ENCODE measurements at places on chromosomes 7 and 10. TPM values are rescaled to one million over a fixed set of nuclear protein-coding genes. Genes with fewer than 3 reads are reported as not detected.

GRCh38 chr10:120492346-120492745 lies 35.3 kb downstream of the PLPP4 start:
- no peak for DNase-seq

- no peak for DNase-seq
These were observed 505.6 kb upstream of the MKI67 start for GRCh38 chr10:128631801-128632241.

DNA sequence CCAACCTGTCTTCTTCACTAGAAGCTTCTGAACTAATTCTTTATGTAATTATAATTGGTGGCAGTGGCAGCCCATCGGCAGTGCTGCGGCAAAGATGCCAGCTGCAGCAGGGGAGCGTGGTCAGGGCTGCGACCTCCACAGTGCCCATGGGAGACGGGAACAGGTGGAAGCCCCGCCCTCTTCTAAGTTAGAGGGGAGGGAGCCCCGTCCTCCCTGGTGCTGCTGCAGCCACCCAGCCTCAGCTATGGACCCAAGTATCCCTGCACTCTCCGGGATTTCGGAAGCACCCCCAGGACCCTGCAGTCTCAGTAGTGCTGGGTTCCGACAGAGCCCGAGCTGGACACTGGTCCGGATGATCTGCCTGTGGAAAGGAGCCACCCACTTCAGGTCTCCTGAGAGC lies 117.0 kb upstream of the MBL2 start:
- DNase-seq: no peak

GRCh38 chr10:4041635-4042034 lies 256.6 kb upstream of the KLF6 start:
- no peak for DNase-seq

GRCh38 chr10:22564060-22564459 lies 150.3 kb downstream of the PIP4K2A start:
- no peak for DNase-seq

DNA sequence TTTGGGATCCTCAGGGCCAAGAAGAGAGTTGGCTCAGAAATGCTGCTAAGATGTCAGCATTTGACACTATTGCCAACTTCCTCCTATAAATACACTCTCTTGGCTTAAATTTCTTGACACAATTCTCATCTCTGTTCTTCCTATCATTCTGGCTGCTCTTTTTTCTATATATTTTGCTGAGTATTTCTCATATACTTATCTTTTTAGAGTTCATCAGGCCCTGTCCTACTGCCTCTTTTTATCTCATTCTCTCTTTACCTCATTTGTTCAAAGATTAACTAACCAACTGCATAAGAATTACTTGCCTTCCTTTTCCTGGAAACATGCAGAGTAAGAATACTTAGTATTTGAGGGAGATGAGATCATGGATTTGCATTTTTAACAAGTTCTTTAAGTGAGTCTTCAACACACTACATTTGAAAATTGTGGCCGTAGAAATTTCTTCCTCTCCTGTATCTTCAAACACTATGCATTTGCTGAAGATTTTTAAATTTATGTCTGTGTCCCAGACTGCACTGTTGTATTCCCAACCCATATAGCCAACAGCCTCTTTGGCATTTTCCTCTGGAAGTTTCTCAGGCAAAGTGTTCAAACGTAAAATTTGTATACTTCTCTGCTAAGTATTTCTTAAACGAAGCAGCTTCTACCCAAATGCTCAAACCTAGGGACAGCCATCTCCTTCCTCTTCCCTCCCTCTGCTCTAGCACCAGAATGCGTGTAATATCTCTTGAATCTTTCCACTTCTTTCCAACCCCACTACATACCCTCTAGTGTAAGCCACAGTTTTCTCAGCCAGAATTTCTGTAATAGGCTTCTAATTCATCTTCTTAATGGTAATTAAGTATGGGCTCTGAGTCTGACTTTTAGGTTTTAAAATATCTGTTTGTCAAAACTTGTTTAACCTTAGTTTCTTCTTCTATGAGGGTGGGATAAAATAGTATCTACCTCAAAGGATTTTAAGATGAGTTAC lies 35.5 kb downstream of the ARL4A start:
- DNase-seq: no peak

DNA sequence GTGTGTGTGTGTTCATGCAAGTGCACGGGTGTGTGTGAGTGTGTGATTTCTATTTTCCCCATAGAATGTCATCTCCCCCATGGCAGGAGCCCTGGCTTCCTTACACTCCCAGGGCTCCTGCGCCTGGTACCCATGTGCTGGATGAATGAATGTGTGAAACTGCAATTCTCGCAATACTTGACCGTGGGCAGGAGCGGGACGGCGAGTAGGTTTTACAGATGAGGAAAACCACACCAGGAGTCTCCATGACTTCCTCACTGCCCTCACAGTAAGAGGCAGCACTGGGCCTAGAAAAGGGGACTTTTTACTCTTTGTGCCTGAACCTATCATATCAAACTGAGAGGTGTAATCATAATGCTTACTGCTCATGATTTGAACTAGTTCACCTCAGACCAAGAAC lies 167.6 kb upstream of the FRMD4A start:
- DNase-seq: no peak

Gene TRIM73
- polyA plus RNA-seq: 2.6 TPM

Gene GJD4
- polyA plus RNA-seq: not detected

DNA sequence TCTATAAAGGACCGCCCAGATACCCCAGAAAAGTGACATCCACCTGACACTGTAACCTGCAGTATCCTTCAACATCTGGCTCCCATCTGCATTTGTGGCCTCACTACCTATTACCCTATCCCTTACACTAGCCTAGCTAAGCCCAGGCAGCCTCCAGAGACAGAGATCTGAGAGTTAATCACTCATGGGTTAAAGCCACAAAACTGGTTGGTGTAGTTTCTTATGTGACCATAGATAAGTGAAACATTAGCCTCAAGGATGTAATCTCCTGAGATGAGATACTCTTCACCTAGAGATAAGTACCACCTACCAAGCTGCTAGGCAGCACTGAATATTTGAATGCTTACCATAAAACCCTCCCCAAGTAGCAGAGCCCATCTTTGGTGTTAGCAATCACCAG lies 35.4 kb downstream of the CTTNBP2 start:
- no peak for DNase-seq

DNA sequence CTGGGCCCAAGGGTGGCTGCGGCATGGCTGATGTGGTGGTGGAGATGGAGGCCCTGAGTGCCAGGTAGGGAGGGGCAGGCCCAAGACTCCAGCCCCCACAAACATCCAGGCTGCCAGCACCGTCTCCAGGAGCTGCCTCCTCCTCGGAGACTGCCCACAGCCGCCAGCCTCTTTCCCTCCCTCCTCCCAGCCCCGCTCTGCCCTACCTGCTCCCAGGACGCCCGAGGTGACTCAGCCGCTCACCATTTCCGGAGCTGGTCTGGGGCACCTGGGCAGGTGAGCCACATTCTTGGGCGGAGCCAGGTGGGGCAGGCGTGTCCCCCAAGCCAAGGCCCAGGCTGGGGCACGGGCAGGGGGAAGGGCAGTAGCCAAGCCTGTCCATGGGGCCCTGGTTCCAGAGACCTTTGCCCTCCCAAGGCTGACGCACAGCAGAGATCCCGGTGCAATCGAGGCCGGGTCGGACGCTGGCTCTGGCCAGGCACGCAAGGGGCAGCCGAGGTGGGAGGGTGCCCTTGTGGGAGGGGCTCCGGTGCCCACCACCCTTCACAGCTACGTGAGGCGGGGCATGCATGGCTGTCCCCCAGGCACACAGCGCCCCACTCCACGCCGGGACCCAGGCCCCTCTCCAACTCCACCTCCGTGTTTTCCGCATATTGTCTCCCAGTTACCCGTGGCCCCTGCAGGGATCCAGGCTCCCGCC lies 8.8 kb downstream of the ADAP1 start:
- DNase-seq: peak; percentile 42

DNA sequence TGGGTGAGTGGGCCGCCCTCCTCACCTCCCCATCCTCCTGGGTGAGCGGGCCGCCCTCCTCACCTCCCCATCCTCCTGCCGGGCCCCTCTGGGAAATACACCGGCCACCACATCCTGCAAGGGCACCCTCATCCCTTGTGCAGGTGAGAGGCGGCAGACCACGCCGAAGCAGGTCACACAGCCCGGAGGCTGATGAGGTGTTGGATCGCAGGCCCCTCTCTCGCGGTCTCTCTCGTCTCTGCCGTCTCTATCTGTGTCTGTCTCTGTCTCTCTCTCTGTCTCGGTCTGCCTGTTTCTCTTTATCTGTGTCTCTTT lies 30.8 kb upstream of the FOXL3 start:
- DNase-seq: no peak

Gene LIPM
- polyA plus RNA-seq: not detected

DNA sequence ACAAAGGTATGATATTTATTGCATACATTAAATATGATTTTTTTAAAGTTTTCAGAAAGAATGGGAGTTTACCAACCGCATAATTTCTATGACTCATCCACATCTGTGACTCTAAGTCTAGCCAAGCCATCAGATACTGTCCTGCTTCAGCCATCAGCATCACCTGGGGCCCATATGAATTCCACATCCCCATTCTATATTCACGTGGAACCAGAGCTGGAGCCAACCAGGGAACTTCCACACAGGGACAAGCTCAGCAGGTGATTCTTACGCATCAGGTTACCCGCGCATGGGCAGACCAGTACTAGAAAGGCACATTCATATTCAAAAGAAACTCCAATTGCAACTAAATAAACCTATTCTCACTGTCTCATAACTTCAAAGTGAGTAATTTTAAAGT lies 817.7 kb upstream of the IGFBP3 start:
- DNase-seq: no peak

GRCh38 chr10:69232252-69232651 lies 12.1 kb downstream of the HKDC1 start:
- DNase-seq: no peak

Gene MMD2
- polyA plus RNA-seq: not detected

GRCh38 chr7:29565634-29565981 lies 2.0 kb downstream of the PRR15 start:
- DNase-seq: no peak

Gene C10orf67
- 0.26 TPM for polyA plus RNA-seq

Gene ACADSB
- 29.2 TPM for polyA plus RNA-seq

- DNase-seq: no peak
These were observed 1.3 kb upstream of the BLVRA start for GRCh38 chr7:43757073-43757720.

GRCh38 chr7:143519411-143520131 lies 41.9 kb downstream of the TAS2R41 start:
- DNase-seq: no peak

DNA sequence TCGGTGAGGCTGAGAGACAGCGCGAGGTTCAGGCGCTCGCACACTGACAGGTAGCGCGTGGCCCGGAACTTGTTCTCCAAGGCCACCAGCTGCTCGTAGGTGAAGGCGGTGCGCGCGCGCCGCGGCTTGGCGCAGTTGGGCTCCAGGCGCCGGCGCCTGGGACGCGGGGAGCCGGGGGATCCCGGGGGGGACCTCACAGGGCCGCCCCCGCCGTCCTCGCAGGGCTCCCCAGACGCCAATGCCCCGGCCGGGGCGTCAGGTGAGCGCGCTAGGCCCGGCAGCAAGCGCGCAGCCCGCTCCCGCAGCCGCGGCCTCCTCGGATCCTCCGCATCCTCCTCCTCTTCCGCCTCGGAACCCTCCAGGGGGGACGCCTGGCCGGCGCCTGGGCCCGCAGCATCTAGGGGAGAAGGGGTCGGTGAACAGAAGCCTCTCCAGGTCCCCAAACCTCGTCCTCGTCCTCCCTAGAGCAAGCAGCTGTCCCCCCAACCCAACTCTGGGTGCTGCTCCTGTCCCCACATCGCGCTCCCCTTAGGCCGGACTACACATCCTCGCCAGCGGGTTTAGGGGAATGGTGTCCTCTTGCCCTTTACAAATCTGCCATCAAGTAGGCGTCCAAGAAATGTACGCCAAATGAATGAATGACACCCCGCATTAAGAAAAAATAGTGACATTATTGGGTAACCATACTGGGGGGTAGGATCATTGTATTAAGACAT lies 1.9 kb downstream of the NKX1-2 start:
- DNase-seq: no peak

Gene ABCB1
- polyA plus RNA-seq: 44.7 TPM

DNA sequence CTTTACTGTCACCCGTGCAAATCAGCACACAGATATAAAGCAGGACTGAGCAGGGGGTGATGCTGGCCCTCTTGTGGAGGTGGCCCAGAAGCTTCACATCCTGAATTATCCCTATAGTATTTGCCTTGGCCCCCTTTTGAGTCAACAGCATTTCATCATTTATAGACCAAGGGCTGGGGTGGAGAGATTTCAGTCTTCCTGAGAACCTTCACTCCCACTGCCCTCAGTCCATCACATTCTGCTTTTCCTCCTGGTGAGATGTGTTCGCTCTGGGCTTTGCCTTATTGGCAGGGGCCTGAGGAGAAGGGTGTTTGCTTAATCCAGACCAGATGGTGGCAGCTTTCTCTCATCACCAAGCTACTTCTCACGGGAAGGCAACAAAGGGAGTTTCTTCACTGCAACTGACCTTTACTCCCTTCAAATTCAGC lies 47.7 kb downstream of the NOC3L start:
- DNase-seq: no peak

DNA sequence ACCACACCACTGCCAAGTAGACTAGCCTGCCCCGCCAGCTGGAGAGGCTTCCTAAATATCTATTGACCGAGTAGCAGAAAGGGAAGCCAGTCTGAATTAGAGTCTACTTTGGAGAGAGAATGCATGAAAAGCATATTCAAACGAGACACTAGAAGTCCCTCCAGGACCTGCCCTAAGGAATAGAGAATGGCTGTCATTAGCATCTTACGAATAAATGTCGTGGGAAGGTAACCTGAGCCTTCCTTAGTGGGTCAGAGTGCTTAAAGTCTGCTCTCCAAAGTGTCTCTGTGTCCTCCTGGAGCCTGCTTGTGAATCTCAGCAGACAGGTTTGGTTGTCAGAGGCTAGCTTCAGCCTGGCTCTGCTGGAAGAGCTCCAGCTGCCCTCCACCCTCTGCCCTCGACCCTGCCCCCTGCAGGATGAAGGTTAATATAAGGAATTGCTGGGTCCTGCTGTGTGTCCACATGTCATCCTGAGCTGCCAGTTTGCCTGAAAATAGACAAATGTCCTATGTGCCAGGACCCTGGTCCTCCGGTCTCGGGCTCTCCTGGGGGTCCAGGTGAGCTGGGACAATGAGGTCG lies 33.4 kb downstream of the FAM241B start:
- DNase-seq: no peak

- DNase-seq: no peak
These were observed 120.5 kb upstream of the SEMA3E start for GRCh38 chr7:83769407-83769806.

DNA sequence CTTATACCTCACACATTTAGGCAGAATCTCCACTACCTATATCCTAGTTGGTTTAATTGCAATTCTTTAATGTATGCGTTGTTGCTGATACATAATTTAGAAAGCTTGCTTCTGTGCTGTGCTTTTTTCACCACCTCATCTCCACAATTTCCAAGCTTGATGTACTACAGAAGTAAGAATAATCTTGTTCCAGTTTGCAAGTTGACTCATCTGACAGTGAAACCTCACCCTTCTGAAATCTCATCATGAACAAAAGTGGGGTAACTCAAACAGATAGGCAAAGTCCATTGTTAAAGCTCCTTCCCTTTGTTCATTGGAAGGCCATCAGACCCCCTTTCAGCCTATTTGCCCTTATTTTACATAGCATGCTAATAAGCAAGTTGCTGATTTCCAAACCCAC lies 13.6 kb downstream of the EIF4EBP2 start:
- DNase-seq: no peak

Gene CPXM2
- polyA plus RNA-seq: not detected

- no peak for DNase-seq
These were observed 1061.1 kb upstream of the AUTS2 start for GRCh38 chr7:68537051-68537773.
